Karpas-422 (cell line): ENCODE measurements at places on chromosomes 6 and 20. TPM values are rescaled to one million over a fixed set of nuclear protein-coding genes. Genes with fewer than 3 reads are reported as not detected.

Gene MAS1
- not detected in 2 replicates for total RNA-seq

Gene PDE7B
- total RNA-seq, result not detected in 2 replicates

Gene PGBD1
- total RNA-seq, result 8.2 and 9.7 TPM in 2 replicates

Gene SDC4
- total RNA-seq, result not detected in 2 replicates

Gene EMILIN3
- total RNA-seq, result not detected in 2 replicates

Gene DACT2
- total RNA-seq, result not detected in 2 replicates

Gene VEGFA
- total RNA-seq, result 146 and 217 TPM in 2 replicates

Gene DEFB124
- total RNA-seq, result not detected in 2 replicates

Gene KCNK16
- not detected in 2 replicates for total RNA-seq

Gene CTCFL
- not detected in 2 replicates for total RNA-seq

Gene WASF1
- 9.0 and 18.0 TPM in 2 replicates for total RNA-seq

Gene TREM2
- total RNA-seq, result not detected in 2 replicates

Gene HINT3
- total RNA-seq, result 16.5 and 22.0 TPM in 2 replicates
